KBM-7 (cell line): ENCODE measurements at places on chromosomes 2 and 18.

- DNase-seq, result peak; percentile 28
Measured at GRCh38 chr18:45852631-45853030, 27.2 kb downstream of the SIGLEC15 start.

GRCh38 chr18:58792086-58792485 lies 72.6 kb upstream of the ZNF532 start:
- no peak for DNase-seq

DNA sequence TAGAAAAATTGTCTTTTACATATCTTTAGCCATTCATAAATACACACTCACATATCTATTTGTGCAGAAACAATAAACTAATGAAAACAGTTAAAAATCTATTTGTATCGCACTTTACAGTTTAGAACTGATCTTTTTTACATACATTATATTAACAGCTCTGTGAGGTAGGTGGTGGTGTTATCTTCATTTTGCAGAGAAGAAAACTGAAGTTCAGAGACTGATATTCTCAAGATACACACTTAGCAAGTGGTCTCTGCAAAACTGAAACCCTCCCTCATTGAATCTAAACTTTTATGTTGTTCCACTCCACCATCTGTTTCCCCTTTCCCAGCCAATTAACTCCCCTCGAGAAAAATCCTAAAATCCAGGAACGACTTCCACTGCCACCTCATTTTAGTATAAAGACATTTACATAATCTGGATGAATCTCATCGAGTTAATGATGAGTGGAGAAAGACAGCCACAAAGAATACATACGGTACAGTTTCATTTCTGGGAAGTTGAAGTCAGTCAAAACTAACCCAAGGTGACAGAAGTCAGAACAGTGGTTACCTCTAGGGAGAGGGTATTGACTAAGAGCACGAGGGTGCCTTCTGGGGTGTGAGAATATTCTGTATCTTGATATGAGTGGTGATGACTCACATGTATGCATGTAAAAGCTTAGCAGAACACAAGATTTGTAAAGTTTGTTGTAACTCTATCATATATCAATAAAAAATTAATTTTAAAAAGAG lies 524.2 kb upstream of the TCF4 start:
- no peak for DNase-seq

GRCh38 chr18:11096411-11096810 lies 53.0 kb downstream of the PIEZO2 start:
- DNase-seq, result peak; percentile 27

GRCh38 chr2:64455545-64455944 lies 1.6 kb downstream of the LGALSL start:
- DNase-seq, result peak; percentile 25

- DNase-seq, result no peak
Measured at GRCh38 chr2:63530704-63531279, 57.5 kb downstream of the WDPCP start.

GRCh38 chr2:231923951-231924888 lies 2.0 kb downstream of the NPPC start:
- no peak for DNase-seq

GRCh38 chr2:157172239-157172638 lies 85.3 kb upstream of the GALNT5 start:
- no peak for DNase-seq

GRCh38 chr2:201639205-201639604 lies 4.1 kb downstream of the TMEM237 start:
- DNase-seq, result no peak

- no peak for DNase-seq
Measured at GRCh38 chr2:121146630-121147029, 138.4 kb downstream of the TFCP2L1 start.

- DNase-seq, result no peak
Measured at GRCh38 chr2:112181571-112182290, 43.5 kb downstream of the FBLN7 start.

- no peak for DNase-seq
Measured at GRCh38 chr2:83851066-83851465, 608.0 kb downstream of the SUCLG1 start.

DNA sequence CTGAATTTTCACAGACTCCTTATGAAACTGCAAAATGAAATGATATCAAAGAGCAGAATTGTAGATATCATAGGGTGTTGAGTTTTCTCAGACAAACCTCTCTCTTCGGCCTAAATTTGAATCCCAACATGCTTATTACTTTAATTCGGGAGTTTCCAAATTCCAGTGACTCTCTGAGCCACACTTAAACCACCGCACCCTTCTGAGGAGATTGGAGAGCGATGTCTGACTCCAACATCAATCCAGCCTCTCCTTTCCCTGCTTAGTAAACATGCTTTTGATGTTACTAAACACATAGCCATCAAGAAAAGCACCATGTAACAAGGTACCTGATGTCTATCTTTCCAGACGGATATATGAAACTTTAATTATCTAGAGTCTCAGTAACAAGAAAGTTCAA lies 103.1 kb upstream of the ARHGAP28 start:
- no peak for DNase-seq

- no peak for DNase-seq
Measured at GRCh38 chr18:49368161-49368875, 92.1 kb downstream of the DYM start.

DNA sequence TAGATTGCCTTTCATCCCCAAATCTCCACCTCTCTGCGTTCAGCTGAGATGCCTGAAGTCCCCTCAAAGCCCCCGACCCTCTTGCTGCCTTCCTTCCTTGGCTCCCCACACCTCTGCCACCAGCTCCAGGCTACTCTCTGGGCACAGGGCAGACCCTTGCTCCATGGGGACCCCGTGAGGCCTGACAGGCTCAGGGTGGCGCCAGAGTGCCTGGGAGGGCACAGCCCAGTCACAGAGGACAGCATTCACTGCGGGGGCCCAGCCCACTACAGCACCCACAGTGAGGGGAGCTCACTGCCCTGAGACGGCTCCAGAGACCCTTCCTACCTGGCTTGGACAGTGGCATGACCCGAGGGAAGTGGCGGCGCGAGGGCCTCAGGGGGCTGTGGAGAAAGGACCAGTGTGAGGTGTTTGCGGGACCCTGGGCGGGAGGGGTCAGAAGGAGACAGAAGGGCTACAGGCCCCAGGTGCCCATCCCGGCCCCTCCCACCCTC lies 51.0 kb downstream of the AQP12A start:
- DNase-seq, result no peak

DNA sequence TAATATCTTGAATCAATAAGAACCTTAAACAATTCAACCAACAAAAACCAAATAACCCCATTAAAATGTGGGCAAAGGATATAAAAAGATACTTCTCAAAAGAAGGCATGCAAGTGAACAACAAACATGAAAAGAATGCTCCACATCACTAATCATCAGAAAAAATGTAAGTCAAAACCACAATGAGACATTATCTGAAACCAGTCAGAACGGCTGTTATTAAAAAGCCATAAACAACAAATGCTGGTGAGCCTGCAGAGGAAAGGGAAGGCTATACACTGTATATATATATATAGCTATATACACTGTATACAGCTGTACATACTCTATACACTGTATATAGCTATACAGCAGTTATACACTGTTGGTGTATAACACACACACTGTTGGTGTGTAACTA lies 47.8 kb upstream of the GALNT13 start:
- no peak for DNase-seq

GRCh38 chr2:239463541-239464165 lies 62.8 kb upstream of the HDAC4 start:
- DNase-seq, result no peak

DNA sequence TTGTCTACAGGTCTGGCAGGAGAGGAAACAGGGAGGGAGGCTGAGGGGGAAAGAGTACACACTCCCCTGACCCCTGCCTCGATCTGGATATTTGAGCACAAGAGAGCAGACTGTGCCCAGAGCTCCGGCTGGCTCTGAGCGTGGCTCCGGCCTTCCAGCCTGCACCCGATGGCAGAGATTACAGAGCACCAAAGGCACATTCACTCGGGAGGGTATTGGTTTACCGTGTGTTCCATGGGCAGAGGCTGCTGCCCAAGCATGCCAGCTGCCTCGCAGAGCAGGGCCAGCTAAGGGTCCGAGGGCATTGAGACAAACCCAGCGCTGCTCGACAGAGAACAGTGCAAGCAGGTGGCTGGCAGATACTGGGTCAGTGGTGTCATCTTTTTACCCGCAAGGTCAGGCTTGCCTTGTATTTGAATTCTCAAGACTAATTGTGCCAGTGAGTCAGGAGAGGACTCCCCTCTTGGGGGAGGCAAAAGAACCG lies 132.2 kb downstream of the TNS1 start:
- DNase-seq, result no peak

GRCh38 chr2:201114846-201115245 lies 1.1 kb upstream of the CFLAR start:
- DNase-seq, result no peak

DNA sequence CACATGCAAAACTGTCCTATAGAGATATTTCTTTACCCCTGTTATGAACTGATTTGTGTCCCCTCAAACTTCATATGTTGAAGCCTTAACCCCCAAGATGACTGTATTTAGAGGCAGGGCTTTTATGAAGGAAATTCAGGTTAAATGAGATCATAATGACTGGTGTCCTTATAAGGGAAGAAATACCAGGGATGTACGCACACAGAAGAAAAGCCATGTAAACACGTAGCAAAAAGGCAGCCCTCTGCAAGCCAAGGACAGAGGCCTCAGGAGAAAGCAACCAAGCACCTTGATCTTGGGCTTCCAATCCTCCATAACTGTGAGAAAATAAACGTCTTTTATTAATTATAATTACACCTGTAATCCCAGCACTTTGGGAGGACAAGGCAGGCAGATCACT lies 101.3 kb upstream of the NDUFV2 start:
- no peak for DNase-seq

DNA sequence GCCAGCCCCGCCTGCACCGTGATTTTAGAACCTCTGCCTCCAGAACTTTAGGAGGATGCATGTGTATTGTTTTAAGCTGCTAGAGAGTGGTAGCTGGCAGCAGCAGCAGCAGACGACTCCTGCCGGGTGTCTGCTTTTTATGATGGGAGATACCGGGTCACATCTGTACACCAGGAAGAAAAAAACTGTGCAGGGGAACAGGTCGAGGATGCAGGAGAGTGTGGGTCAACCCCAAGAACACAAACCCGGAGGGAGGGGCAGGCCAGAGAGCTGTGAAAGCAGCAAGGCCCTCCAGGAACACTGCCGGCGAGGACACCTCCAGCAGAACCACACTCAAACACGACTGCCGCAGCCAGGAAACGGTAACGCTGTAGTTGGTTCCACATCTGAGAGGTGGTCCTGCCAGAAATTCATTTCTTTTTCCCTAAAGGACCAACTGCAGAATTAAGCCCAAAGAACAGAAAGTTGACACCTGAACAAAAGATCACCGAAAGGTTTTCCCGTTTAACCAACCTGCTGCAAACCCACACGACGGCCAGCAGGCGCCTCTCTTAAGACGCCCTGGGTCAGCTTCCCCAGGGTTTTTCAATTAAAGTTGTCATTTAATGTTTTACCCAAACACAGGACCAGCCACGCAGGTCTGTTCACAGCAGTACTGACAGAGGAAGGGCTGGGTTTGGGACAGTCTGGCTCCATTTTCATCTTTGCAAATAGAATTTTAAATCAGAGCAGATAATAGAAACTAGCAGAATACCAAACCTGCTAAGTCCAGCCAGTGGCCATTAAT lies 60.5 kb downstream of the NDUFA10 start:
- DNase-seq, result no peak

DNA sequence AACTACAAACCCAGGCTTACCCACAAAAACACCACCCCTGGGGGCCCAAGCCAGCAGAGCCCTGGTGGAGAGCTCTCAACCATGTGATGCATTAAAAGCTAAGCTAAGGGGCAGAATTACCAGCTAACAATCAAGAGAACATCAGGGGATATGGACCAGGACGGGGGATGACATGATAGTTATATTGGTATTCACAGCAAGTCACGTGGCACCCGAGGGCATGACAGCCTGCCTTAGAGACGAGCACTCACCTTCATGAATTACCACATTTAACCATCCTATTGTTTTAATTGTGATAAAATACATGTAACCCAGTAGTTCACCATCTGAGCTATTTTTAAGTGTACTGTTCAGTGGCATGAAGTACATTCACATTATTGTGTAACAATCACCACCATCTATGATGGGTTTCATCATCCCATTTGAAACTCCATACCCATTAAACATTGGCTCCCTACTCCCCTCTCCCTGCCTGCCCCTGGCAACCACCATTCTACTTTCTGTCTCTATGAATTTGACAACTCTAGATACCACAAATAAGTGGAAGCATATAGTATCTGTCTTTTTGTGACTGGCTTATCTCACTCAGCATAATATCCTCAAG lies 245.6 kb downstream of the ANAPC1 start:
- DNase-seq, result no peak

GRCh38 chr18:10239991-10240634 lies 214.3 kb upstream of the APCDD1 start:
- DNase-seq, result no peak

DNA sequence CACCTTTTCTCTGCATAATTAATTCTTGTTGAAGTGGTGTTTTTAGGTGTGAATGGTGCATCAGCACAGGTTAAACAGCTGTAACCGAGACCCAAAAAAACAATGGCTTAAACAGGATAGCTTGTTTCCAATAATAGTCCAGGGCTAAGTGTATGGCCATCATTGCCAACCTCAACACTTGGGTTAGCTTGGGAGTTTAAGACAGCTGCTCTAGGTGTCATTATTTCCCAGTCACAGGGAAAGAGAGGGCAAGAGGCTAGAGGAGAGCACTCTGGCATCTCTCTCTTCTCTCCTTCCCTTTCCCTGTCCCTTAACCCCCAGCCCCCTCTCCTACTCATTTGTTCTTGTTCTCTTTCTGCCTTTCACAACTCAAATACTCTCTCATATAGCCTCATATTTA lies 21.1 kb downstream of the BIRC6 start:
- no peak for DNase-seq

- DNase-seq, result no peak
Measured at GRCh38 chr18:62659698-62660097, 55.6 kb upstream of the PHLPP1 start.

- no peak for DNase-seq
Measured at GRCh38 chr2:203446780-203447179, 88.3 kb downstream of the RAPH1 start.

DNA sequence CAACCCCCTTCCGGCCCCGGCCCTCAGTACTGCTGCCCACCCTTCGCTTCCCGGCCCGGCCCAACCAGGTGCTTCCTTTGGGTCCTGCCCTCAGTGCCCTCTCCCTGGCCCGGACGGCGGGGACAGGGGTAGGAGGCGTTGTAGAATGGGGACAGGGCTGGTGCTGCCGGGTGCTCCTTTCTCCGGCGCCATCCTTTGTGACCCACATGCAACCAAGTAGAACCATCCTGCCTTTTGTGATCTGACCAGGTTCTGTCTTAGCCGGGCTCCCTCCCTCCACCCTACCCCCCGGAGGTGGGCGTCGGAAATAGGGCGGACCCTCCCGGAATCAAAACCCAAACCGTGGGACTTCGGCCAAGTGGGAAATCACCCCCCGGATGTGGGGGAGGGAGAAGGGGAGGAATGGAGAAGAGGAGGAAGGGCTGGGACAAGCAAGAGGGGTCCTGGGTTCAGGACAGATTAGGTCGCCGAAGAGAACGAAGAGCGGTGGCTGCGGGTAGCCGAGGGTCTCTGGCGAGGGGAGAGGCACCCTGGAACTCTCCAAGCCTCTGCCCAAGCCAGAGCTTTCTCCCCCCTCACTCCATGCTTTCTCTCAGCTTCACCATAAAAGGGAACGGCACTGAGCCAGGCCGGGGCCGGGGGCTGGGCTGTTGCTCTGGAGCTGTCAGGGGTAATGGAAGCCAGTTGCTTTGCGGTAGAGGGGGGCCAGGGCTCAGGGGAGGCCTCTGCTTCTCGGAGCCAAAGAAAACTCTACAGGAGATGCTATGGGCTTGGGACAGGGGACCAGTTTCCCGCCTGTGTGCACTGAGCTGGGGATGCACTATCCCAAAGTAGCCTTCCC lies 756 bp upstream of the OST4 start:
- no peak for DNase-seq
